Ascending aorta (tissue), 2 donors: ENCODE measurements at places on chromosomes 2 and 18.

- no peaks in the 10 kb centered on the region for H3K4me1 ChIP-seq
- DNase-seq, result no peak
- H3K27me3 ChIP-seq, result no peaks in the 10 kb centered on the region
- H3K36me3 ChIP-seq, result no peaks in the 10 kb centered on the region
These were observed 28.8 kb upstream of the NEDD4L start for GRCh38 chr18:58015065-58015780.

DNA sequence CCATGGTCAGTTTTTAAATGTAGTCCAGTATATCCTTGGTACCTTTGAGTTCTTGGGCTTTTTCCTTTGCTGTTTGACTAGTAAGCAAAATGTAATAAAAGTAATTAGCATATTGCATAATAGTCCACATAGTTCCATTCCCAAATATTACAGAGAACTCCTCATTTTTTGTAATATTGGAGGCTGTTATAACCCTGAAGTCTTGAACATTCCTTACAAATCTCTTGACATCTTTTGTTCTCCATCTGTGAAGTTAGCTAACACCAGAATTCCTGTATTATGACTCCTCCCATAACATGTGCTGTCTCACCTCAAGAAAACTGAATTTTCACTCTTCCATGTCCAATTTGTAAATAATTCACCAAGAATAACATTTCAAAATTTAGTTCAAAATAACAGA lies 17.1 kb downstream of the CREB1 start:
- no peaks in the 10 kb centered on the region for H3K36me3 ChIP-seq
- H3K4me3 ChIP-seq, result no peak overlapping the region
- no peak for DNase-seq
- no peaks in the 10 kb centered on the region for H3K27me3 ChIP-seq

DNA sequence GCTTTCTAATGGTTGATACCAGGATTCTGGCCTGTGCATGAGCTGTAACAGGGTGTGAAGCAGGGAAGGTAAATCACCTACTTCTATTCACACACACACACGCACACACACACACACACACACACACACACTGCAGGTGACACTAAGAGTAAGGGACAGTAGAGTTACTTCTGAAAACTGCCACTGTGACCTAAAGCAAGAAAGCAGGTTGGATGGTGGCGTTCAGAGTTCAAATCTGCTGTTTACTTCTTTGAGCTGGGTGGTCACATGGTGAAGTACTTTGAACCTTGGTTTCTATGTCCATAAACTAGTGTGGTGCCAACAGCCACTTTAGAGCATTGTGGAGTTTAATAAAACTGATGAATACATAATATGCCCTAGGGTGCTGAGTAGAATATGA lies 248.0 kb downstream of the PIEZO2 start:
- no peaks in the 10 kb centered on the region for H3K4me1 ChIP-seq
- no peak for DNase-seq
- H3K4me3 ChIP-seq, result no peak overlapping the region
- no peaks in the 10 kb centered on the region for H3K36me3 ChIP-seq
- no peak overlapping the region for H3K27ac ChIP-seq

DNA sequence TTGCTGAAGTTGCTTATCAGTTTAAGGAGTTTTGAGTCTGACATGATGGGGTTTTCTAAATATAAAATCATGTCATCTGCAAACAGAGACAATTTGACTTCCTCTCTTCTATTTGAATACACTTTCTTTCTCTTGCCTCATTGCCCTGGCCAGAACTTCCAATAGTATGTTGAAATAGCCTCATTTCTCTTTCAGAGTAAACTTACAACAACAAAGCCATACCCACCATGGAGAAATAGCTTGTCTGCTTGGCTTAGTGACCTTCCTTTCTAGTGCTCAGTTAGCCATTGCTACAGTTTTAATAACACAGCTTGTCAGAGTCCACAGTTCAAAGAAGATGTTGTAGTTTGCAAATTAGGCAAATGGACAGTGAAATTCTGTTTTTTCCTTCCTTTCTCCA lies 228.0 kb downstream of the ETAA1 start:
- H3K27ac ChIP-seq, result no peak overlapping the region
- no peak overlapping the region for H3K4me3 ChIP-seq
- no peaks in the 10 kb centered on the region for H3K4me1 ChIP-seq

DNA sequence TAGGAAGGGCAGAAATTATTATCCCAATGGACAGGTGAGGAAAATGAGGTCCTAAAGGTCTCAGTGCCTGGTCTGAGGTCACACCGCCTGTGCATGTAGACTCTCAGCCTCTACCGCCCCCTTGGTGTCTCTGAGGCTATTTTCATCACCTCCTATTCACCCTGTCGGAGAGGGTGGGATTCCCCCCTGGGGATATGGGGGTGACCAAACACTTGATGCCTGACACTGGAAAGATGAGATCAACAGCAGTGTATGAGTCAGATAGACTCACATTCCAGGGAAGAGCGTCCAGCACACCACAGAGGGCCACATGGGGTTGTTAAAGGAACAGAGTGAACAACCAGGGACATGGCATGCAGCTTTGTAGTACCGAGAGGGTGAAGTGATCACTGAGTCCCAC lies 199.7 kb downstream of the SMAD2 start:
- no peak overlapping the region for H3K27ac ChIP-seq
- no peaks in the 10 kb centered on the region for H3K4me1 ChIP-seq

DNA sequence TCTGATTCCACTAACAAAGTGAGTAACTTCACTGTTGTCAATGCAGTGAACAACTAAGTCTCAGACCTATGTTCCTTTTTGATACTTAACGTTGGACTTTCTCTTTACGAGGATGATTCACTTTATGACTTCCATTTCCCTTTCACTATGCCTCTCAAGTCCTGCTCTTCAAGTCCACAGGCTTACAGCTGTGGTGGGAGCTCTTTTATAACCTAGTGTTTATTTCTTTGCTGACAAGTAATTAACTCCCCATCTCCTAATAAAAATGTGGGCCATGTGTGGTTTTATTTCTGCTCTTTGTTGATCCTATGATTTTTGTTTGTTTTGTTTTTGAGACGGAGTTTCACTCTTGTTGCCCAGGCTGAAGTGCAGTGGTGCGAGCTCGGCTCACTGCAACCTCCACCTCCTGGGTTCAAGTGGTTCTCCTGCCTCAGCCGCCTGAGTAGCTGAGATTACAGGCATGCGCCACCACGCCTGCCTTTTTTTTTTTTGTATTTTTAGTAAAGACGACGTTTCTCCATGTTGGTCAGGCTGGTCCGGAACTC lies 142.1 kb downstream of the USP34 start:
- no peaks in the 10 kb centered on the region for H3K4me1 ChIP-seq
- no peak overlapping the region for H3K27ac ChIP-seq
- H3K4me3 ChIP-seq, result no peak overlapping the region
- no peak for DNase-seq
- H3K36me3 ChIP-seq, result peaks cover 6% of the 10 kb centered on the region
- H3K27me3 ChIP-seq, result no peaks in the 10 kb centered on the region

- no peak overlapping the region for H3K4me3 ChIP-seq
- peaks cover 5% of the 10 kb centered on the region for H3K36me3 ChIP-seq
- peaks cover 13% of the 10 kb centered on the region for H3K4me1 ChIP-seq
- no peak overlapping the region for H3K27ac ChIP-seq
- no peaks in the 10 kb centered on the region for H3K27me3 ChIP-seq
These were observed 33.3 kb downstream of the NAB1 start for GRCh38 chr2:190682168-190682567.

- no peak for DNase-seq
- H3K4me3 ChIP-seq, result no peak overlapping the region
- H3K36me3 ChIP-seq, result no peaks in the 10 kb centered on the region
- no peaks in the 10 kb centered on the region for H3K27me3 ChIP-seq
These were observed 3.7 kb downstream of the SMC6 start for GRCh38 chr2:17749753-17750438.

- no peaks in the 10 kb centered on the region for H3K27me3 ChIP-seq
- H3K27ac ChIP-seq, result no peak overlapping the region
- H3K4me1 ChIP-seq, result no peaks in the 10 kb centered on the region
- DNase-seq, result no peak
These were observed 27.9 kb downstream of the PSD4 start for GRCh38 chr2:113201496-113202304.

GRCh38 chr2:205989271-205990071 lies 96.5 kb downstream of the INO80D start:
- H3K4me3 ChIP-seq, result no peak overlapping the region
- no peak for DNase-seq
- H3K27ac ChIP-seq, result no peak overlapping the region
- no peaks in the 10 kb centered on the region for H3K36me3 ChIP-seq
